ENCODE measurements at places on chromosomes 1 and 21. TPM values are rescaled to one million over a fixed set of nuclear protein-coding genes. Genes with fewer than 3 reads are reported as not detected.

The SLC22A15 gene
- total RNA-seq: not detected

The PYHIN1 gene
- not detected for total RNA-seq

The ERICH3 gene
- not detected for total RNA-seq

The NUCKS1 gene
- total RNA-seq: 74.2 TPM

The PPIAL4G gene
- total RNA-seq: not detected
